ENCODE measurements at places on chromosomes 16 and 17.

DNA sequence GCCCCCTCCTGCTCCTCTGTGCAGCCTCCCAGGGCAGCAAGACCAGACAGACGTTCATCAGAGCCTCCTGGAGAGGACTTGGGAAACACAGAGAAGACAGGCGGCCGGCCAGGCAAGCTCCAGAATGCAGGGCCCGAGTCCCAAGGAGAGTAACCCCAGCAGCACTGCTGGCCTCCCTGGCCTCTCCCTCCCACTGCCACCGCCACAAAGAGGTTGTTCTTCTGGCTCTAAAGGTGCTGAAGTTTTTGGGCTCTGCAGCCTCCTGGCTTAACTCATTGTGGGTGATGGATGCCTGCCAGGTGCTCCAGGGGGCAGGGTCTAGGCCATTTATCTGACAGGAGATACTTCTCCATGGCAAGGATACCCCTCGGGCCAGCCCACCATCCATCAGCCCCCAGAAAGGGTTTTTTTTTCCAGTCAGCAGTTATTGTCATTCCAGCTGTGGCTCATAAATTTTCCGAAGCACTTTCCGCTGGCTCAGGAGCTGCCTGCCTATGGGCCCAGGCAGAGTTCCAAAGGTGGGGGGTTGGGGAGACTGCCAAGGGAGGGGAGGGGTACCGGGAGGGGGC, 32.0 kb upstream of the MRPS23 start:
- DNase-seq = no peak

GRCh38 chr16:50069060-50069459, 3.3 kb downstream of the HEATR3 start:
- DNase-seq = no peak

GRCh38 chr17:19753051-19753509, 5.0 kb upstream of the ALDH3A1 start:
- peak; percentile 62 for DNase-seq

DNA sequence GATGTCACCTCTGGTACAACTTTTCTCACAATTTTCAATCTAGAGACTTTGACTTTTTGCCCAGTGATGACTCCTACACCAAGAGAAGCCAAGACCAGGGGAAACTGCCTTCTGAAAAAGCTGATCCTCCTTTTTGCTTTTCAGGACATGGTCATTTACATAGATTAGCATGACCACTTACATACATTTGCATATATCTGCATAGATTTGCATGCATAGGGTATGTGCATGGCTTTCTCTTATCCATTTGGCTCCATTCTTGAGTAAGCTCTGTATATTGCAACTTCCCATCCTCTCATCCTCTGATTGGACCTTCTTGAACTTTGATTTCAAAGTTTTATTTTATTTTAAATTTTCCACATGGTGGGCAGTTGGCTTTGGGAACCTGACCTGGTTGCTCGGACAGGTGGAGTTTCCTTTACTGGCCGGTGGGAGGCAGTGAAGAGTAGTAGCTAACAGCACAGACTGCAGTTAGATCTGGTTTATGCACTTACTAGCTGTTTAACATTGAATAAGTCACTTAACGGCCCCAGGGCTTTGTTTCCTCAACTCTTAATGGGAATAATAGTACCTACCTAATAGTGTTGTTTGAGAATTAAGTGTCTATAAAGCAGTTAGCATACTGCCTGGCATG, 92.9 kb downstream of the GPR139 start:
- no peak for DNase-seq

- DNase-seq = peak; percentile 23
Measured at GRCh38 chr17:4945176-4945943, 3.0 kb downstream of the PFN1 start.

- no peak for DNase-seq
Measured at GRCh38 chr17:3666516-3666915, 1.9 kb downstream of the TAX1BP3 start.

- no peak for DNase-seq
Measured at GRCh38 chr17:67431249-67432015, 54.4 kb downstream of the PITPNC1 start.

GRCh38 chr17:44287651-44288050, 19.7 kb upstream of the SLC4A1 start:
- no peak for DNase-seq

GRCh38 chr16:77375396-77375795, 59.4 kb downstream of the ADAMTS18 start:
- DNase-seq = no peak

GRCh38 chr17:75625813-75626486, 7.3 kb upstream of the SMIM5 start:
- no peak for DNase-seq

GRCh38 chr17:750431-751037, 1.5 kb downstream of the GEMIN4 start:
- DNase-seq = no peak

DNA sequence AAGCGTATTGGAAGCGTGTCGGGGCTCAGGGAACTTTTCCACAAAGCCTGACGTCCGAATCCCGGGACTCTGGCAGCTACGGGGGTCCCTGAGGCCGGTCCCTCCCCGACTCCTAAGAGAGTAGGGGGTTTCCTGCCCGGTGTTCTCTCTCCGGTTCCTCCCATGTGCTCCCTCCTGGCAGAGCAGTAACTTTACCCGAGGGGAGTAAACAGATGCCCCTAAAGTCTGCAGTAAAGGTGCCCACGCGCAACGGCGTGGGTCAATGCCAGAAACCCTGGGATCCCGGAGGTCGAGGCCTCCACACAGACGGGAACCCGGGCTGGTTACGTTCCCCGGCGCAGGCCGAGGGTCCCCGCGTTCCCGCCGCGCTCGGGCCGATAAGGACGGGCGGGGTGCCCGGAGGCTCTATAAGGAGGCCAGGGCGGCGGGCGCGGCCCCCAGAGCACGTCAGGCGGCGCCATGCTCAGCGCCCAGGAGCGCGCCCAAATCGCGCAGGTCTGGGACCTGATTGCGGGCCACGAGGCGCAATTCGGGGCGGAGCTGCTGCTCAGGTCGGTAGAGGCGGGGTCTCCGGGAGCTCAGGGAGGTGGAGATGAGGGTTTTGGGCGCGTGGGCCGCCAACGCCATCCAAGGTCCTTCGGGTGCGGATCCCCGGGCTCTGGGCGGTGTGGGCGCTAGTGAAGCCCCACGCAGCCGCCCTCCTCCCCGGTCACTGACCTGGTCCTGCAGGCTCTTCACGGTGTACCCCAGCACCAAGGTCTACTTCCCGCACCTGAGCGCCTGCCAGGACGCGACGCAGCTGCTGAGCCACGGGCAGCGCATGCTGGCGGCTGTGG, at the start of gene HBM:
Gene HBM (plus strand): TSS at position 440 of the 836 bp plus-strand sequence. CDS start 20 bp downstream, at position 460.
- DNase-seq = no peak

DNA sequence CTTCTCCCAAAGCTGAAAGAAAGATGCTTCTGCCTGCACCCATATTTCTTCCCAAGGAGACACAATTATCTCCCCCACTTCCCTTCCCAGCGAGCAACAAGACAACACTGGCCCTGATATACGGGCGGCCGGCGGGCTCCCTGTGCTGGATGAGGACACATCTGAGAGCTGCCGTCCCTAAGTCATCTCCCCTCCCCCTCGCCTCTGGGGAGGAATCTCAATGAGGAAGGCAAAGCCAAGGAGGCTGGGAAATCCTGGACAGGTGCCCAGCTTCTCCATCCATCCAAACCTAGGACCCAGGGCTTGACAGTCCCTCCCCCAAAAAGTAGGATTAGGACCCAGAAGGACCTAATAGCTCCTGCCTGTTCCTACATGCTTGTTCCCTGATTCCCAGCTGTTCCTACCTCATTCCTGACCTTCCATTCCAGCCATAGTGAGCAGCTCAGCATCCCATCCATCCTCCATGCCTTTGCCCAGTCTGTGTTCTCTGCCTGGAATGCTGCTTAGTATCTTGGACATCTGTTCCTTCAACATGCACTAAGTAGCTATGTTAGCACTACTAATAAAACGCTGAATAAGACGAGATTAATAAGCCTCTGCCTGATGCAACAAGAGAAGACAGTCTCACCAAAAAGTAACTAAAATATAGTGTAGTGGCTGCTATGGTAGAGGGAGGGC, 167.9 kb downstream of the CCT6B start:
- DNase-seq = no peak

- no peak for DNase-seq
Measured at GRCh38 chr17:45958994-45959665, 39.9 kb upstream of the STH start.

GRCh38 chr17:58763263-58763662, 7.6 kb downstream of the PPM1E start:
- no peak for DNase-seq

DNA sequence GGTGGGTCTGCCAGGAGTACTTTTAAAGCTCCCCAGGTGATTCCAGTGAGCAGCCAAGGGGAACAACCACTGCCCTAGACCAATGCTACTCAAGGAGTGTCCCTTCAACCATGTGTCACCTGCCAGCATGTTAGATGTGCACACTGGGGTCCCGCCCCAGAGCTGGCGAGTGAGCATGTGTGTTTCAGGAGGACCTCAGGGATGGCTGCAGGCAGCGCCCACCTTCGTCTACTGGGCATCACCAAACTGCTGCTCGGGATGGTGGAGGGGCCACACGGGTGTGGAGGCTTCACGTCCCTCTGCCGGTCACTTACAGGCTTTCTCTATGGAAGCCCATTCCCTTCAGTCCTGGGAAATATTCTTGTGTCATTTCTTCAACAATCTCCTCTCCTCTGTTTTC, 29.0 kb upstream of the DOC2B start:
- no peak for DNase-seq

- DNase-seq = no peak
Measured at GRCh38 chr16:84862804-84863480, 43.2 kb downstream of the CRISPLD2 start.

GRCh38 chr16:49701789-49702494, 154.0 kb downstream of the ZNF423 start:
- DNase-seq = peak; percentile 85

GRCh38 chr17:62009220-62009619, 55.9 kb downstream of the MED13 start:
- no peak for DNase-seq

- DNase-seq = no peak
Measured at GRCh38 chr17:7811251-7811650, 22.8 kb upstream of the KDM6B start.

Measured in NCI-H446 treated with DMSO at 0.1 percent for 48 hours (cell line).